Amniotic epithelial cell (primary cell): ENCODE measurements at places on chromosomes 2 and 18.

- DNase-seq = no peak
Observed at GRCh38 chr2:128368437-128369107, 49.9 kb upstream of the HS6ST1 start.

DNA sequence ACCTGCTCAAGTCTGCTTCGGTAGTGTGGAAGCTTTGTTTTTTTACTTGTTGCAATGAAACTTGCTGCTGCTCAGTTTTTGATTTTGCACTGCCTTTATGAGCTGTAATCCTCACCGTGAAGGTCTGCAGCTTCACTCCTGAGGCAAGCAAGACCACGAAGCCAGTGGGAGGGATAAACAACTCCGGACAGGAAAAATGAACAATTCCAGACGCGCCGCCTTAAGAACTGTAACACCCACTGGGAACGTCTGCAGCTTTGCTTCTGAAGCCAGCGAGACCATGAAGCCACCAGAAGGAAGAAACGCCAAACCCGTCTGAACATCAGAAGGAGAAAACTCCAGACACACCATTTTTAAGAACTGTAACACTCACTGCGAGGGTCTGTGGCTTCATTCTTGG lies 245.7 kb upstream of the REG3G start:
- DNase-seq = no peak

DNA sequence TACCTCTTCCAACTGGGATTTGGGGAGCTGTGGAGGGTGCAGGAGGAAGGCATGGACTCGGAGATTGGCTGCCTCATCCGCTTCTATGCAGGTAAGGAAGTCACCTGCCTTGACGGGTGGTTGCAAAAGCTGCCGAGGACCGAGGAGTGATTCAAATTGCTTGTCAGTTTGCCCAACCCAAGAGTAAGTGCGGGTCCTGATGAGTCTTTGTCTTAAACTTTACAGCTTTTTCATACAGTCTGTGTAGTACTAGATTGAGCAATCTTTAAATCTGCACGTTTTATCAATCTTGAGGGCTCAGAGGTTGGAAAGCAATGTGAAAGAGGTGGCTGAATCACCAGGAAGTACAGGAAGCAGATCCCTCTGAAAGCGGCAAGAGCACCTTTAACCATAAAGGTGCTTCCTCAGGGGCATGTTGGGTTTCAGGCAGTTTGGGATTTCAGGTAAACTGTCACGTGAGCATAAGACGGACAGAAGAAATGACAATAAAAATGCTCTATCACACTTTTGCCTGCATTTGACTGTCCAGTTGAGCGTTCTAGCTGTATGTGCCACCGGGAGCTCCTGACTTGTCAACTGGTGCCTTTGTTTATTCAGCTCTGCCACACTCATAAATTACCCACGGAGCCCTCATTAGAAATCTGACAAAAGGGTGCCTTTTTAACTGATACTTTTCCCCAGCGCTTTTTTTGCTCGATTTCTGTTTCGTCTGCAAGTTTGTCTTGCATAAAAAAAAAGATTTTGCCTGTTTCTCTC lies 2.0 kb downstream of the PHLPP1 start:
- peak; percentile 92 for DNase-seq

GRCh38 chr18:25164211-25164847 lies 187.6 kb downstream of the ZNF521 start:
- DNase-seq = no peak

GRCh38 chr2:80482276-80482675 lies 177.7 kb upstream of the LRRTM1 start:
- DNase-seq = no peak

DNA sequence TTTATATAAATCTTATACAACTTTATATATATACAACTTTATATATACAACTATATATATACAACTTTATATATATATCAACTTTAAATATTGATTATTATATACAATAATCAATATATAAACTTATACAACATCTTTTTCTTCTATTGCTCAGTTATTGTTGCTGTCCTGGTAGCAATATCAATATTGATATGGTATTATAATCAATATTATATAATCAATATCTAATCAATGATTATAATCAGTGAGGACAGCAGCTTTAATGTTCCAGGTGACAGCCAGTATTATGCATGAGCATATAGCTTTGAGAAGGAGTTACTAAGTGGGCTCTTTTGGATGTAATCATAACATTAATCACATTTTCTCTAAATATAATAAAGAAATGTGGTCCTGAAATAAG lies 242.3 kb upstream of the SOX11 start:
- DNase-seq = no peak

GRCh38 chr2:199455545-199456382 lies 2.0 kb downstream of the SATB2 start:
- DNase-seq = no peak

DNA sequence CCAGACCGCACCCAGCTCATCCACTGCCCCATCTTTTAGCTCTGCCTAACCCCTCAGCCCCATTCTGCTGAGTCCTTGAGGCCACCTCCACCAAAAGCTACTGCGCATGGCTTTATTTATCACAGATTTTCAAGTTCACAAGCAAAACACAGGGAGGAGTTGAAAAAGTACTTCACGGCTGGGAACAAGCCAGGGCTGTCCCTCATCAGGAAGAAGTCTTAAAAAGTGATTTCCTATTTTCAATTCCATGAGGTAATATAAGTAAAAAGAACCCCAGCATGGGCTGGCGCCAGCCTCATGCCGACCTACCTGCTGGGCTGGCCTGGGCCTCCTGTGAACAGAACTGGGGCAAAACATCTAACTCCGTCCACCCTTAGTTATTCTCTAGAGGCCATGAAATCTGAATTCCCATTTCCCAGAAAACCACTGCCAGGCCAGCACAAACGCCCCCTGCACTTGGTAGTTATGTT lies 69.0 kb downstream of the POLR1A start:
- DNase-seq = no peak

GRCh38 chr2:181879295-181879694 lies 12.2 kb upstream of the ITPRID2 start:
- no peak for DNase-seq

- DNase-seq = no peak
Observed at GRCh38 chr2:233917116-233917515, at the start of gene TRPM8. TSS of gene TRPM8 (plus strand) at chr2:233917373. CDS start at chr2:233926538, 9,165 bp downstream.

DNA sequence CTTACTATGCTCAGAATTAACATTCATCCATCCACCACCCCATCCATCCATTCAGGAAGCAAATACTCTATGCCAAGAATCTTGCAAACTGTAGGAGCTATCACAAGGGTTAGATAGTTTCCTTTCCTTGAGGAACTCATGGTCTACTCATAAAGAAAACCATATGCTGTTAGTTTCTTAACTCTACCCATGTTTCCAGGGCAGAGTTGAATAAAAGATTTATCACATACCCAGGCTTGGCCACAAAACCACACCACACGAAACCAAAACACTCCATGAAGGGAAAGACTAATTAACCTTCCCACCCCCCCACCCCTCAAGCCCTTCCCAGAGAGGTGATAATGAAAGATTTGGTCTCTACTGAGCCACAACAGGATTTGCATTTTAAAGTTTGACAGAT lies 23.7 kb upstream of the MSGN1 start:
- peak; percentile 25 for DNase-seq

- peak; percentile 48 for DNase-seq
Observed at GRCh38 chr2:157785200-157785599, 90.9 kb downstream of the ACVR1 start.

DNA sequence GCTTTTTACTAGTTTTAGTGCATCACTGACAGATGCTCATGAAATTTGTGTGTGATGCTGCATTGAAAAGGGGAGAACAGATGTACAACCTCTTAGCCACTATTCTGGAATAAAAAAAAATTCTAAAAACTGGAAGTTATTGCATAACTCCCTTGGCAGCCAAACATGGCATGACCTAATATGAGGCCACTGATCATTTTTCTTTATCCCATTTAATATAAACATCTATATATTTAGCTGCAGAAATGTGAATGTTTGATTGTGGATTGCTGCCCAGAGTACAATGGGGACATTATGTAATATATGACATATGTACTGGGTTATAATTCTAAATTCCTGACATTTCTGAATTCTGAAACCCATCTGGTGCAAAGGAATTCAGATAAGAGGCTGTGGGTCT lies 86.5 kb downstream of the CDCA7 start:
- peak; percentile 55 for DNase-seq

GRCh38 chr18:23384778-23385736 lies 68.0 kb upstream of the RIOK3 start:
- DNase-seq = no peak

DNA sequence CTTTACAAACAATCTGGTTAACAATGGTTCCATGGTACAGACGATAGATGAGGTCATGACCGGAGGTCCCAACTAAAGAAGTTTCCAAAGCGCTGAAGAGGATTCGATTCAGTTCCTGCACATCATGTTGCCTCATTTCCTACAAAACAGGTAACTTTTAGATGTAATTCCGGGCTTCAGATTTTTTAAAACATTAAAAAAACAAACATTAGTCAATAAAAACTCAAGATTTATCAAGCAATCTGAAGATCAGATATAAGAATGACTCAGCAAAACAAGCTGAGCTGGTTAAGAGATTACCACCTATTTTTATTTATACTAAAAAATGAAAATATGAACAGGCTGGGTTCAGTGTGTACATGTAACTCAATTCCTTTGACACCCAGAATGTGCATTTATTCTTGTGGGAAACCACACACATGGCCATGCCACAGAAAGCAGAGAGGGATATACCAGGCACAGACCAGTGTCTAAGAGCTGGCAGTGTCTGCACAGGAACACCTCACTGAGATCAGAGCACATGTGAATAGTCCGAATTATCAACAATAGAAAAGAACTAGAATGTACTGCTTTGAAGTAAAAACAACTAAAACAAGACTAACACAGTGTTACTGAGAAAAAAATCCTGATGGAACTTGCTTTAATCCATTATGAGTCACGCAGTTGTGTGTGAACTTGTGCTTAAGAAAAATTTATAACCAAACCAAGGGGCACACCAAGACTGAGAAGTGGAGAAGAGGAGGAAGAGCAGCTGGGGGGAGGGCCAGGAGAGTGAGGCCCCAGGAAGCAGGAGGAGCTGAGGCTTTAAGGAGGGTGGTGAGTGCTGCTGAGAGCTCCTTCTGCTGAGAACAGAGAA lies 9.5 kb downstream of the USP40 start:
- peak; percentile 89 for DNase-seq

- peak; percentile 82 for DNase-seq
Observed at GRCh38 chr2:150167711-150168110, 319.8 kb downstream of the RND3 start.

DNA sequence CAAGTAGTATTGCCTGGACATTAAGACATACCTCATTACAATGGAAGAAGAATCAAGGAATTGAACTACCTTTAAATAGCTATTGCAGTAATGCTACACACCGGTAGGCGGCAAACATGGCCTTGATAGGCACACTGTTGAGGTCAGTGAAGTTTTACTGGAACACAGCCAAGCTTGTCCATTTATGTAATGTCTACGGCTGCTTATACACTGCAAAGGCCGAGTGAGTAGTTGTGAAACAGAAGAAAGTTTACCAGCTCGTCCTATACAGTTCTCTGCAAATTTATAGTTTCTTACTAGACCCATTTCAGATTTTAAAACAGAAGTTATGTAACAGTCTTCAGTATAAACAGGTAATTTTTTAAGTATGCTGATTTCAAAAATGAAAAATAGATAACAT lies 38.8 kb downstream of the PPP4R1 start:
- DNase-seq = peak; percentile 98

GRCh38 chr2:11744631-11745394 lies 1.6 kb upstream of the LPIN1 start:
- peak; percentile 37 for DNase-seq

GRCh38 chr2:74039611-74040010 lies 54.9 kb downstream of the TET3 start:
- DNase-seq = no peak

- DNase-seq = peak; percentile 79
Observed at GRCh38 chr2:33497221-33497650, 20.8 kb downstream of the RASGRP3 start.

- DNase-seq = no peak
Observed at GRCh38 chr18:36394486-36394885, 97.0 kb downstream of the FHOD3 start.

DNA sequence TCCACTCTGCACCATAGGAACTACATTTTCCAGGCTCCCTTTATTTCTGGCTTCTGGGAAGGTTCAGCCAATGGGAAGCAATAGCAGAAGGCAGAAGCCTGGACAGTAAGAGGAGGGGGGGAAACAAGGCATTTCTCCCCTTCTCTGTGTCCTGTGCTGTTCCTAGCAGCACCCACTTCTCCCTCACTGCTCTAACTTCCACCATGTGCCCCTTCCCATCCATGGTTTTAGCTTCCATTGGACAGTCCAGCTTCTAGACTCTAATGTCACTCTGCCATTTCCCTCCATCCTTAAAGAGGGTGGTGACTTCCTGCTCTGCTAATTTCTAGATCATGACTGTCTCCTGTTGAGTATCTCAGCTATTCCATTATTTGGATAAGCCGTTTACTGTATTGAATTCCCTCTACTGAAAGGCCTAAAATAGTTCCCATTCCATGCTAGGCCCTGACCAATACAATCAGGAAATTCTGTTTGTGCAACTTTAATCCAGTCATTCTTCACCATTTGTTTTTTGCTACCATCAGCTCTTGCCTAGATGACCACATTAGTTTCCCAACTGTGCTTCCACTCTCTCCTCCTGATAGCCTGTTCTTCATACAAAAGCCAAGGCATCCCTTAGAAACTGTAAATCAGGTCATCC lies 20.8 kb upstream of the LYPD1 start:
- peak; percentile 34 for DNase-seq

- no peak for DNase-seq
Observed at GRCh38 chr2:9210030-9210429, 3.4 kb downstream of the ASAP2 start.

DNA sequence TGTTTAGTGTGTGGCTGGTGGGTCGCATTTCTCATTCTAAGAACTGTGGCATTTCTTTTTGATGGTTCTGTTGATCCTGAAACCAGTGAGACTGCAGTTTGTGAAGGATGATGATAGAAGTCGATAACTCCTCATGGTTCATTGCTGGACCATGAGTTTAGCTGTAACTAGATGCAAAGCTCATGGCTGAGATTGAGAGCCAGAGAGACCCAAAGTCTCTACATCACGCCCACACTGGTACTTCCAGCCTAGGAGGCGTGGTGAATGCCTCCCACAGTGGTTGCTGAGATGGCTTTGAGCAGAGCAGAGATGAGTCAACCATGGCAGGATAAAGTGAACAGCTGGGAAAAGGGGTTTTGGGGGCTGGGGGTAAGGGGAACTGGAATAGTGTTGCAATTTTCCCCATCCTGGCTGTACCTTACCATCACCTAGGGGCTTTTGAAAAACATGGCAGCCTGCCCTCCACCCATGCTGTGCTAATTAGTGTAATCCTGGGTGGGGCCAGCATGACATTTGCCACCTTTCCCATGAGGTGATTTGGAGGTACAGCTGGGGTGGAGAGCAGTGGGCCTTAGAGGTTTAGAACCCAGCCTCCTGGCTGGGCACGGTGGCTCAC lies 24.1 kb downstream of the INPP4A start:
- DNase-seq = peak; percentile 63
